ENCODE measurements at places on chromosomes 6 and 20.

- no peak for DNase-seq
These were observed 45.7 kb downstream of the TAF4 start for GRCh38 chr20:62019881-62020492.

DNA sequence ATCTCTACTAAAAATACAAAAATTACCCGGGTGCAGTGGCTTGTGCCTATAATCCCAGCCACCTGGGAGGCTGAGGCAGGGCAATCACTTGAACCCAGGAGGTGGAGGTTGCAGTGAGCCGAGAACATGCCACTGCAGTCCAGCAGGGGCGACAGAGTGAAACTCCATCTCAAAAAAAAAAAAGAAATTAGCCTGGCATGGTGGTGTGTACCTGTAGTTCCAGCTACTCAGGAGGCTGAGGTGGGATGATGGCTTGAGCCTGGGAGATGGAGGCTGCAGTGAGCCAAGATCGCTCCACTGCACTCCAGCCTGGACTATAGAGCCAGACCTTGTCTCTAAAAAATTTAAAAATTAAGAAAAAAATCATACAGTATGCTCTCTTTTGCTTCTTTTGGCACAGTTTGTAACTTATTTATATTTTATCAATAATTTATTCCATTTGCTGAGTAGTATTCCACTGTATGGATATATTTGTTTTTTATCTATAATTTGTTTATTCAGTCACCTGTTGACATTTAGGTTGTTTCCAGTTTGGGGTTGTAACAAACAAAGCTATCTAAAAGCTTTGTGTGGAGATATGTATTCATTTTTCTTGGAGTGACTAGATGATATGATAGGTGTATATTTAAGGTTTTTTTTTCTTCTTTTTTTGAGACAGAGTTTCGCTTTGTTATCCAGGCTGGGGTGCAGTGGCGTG, 8.0 kb upstream of the MYBL2 start:
- DNase-seq = no peak

- no peak for DNase-seq
These were observed 32.8 kb downstream of the PSMB9 start for GRCh38 chr6:32886681-32887383.

- DNase-seq = no peak
These were observed 130.6 kb downstream of the TBX18 start for GRCh38 chr6:84633771-84634170.

GRCh38 chr20:35171753-35172433, at the start of gene PROCR:
Gene PROCR (plus strand): TSS chr20:35172072. CDS start chr20:35172155, 83 bp downstream.
- peak; percentile 70 for DNase-seq

- peak; percentile 35 for DNase-seq
These were observed 435 bp downstream of the KIFC1 start for GRCh38 chr6:33391922-33392594.

DNA sequence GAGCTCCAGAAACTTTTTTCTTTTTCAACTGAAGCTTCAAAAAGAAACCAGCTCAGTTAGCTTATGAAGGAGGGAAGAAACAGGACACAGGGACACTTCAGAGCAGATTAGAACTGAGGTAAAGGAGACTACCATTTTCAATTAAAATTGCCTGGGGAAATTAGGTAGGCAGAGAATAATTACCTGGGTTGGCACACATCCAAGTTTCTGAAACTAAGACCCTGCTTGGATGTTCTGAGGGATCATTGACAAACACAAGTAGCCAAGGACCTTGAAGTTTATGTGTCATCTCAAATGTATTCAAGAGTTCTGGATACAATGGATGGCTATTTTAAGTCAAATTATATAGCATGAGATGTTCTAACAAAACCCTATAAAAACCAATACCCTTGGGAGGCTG, 137.6 kb downstream of the PLCB4 start:
- no peak for DNase-seq

GRCh38 chr6:15284743-15285142, 38.9 kb downstream of the JARID2 start:
- no peak for DNase-seq

Data from inflammatory macrophage (primary cell).